Nucleus accumbens (tissue), 56 donors: ENCODE measurements at places on chromosomes 13 and 19.

GRCh38 chr13:90792335-90792734 lies 555.2 kb upstream of the MIR17HG start:
- DNase-seq: no peak

- DNase-seq: no peak
These were observed 7.3 kb downstream of the NOSIP start for GRCh38 chr19:49573009-49573408.

DNA sequence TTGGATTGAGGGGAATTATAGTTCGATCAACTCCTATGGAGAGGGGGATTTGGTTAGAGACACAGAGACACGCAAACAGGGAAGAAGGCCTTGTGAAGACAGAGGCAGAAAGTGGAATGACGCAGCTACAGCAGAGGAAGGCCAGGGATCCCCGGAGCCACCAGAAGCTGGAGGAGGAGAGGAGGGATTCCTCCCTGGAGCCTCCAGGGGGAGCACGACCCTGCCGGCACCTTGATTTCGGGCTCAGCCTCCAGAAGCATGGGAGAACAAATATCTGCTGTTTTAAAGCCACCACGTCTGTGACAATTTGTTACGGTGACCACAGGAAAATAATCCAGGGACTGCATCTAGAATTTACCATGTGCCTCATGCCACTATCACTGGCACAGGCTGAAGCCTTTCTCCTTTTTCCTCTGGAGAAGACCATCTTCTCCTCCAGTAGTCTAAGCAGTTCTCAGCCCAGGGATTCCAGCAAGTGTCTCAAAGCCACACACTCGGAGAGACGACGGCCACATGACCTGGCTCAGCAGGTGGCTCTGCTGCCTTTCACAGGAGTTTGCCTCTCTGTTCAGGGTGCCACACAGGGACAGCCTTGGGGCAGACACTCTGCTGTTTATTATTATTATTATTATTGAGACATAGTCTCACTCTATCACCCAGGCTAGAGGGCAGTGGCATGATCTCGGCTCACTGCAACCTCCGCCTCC lies 39.9 kb upstream of the CCNE1 start:
- DNase-seq: peak; percentile 11

DNA sequence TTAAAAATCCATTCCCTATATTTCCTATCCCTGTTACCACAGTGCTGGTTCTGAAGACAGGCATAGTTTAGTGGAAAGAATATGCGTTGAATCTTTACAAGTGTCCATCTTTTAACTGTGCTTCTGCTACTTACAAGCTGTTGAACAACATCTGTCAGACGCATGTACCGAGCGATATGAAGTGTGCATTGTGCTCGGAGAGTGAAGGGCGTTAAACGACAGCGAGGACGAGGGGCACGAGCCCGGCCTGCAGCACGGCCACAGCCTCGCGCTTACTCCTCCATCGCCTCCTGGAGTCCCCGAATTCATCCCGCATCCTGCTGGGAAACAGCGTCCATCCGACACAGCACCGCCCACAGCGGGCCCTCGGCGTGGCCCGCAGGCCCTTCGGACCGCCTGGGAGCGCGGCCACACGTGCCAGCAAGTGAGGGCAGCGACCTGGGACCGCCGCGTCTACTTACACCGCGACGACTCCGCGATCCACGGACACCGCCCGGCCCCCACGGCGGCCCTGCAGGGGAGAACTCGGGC lies 514 bp downstream of the PCID2 start:
- DNase-seq: no peak

DNA sequence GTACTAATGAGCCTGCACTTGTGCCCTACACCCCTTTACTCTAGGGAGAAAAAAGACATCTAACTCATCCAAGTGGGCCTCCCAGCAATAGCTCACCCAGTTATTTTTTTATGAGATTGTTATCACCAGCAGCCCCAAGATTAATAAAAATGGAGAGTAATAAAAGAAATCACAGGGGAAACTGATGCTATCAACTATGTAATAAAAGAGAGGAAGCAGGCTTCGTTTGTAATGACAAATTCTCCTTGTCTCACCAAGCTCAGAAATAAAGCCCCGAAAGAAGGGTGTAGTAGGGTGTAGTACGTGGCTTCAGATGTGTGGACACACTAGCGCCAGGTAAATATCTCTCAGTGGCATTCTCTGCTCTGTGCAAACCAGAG lies 204.9 kb downstream of the USP12 start:
- DNase-seq: no peak

DNA sequence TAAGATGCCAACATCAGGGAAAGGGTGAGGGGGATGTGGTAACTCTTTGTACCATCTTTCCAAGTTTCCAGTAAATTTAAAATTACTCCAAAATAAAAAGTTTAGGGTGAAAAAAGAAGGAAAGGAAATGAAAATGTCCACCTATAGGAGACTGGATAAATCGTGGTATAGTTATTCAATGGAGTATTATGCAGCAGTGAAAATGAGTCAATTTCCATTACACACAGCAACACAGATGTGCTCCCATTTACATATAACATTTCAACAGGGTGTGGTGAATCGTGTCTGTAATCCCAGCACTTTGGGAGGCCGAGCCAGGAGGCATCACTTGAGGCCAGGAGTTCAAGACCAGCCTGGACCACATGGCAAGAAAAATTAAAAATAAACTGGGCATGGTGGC lies 7.4 kb upstream of the ZNF541 start:
- DNase-seq: no peak

GRCh38 chr19:29680447-29680846 lies 15.2 kb downstream of the PLEKHF1 start:
- DNase-seq: no peak

- no peak for DNase-seq
These were observed 131.3 kb upstream of the POSTN start for GRCh38 chr13:37729876-37730275.

- DNase-seq: no peak
These were observed 240.5 kb downstream of the ENOX1 start for GRCh38 chr13:43546251-43546650.

DNA sequence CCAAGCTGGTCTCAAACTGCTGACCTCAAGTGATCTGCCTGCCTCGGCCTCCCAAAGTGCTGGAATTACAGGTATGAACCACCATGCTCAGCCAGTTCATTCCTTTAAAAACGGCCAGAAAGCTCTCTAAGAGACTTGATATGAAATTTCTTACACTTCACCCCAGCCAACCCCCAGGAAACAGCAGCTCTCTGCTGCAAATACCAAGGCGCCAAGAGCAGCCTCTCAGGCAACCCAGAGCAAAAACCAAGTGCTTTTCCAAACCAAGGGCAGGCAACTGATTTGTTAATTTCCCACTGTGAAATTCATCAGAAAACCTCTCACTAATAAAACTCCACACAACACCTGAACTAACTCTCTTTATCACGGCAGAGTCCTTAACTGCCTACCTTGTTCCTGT lies 44.9 kb downstream of the LATS2 start:
- no peak for DNase-seq

- DNase-seq: no peak
These were observed 61.1 kb downstream of the ZNF431 start for GRCh38 chr19:21202865-21203494.
